NCI-H2227 treated with DMSO at 0.1 percent for 48 hours (cell line): ENCODE measurements at places on chromosomes 5 and 9.
A peak's percentile ranks its signal among the peaks of the same experiment; 100 is the strongest.

DNA sequence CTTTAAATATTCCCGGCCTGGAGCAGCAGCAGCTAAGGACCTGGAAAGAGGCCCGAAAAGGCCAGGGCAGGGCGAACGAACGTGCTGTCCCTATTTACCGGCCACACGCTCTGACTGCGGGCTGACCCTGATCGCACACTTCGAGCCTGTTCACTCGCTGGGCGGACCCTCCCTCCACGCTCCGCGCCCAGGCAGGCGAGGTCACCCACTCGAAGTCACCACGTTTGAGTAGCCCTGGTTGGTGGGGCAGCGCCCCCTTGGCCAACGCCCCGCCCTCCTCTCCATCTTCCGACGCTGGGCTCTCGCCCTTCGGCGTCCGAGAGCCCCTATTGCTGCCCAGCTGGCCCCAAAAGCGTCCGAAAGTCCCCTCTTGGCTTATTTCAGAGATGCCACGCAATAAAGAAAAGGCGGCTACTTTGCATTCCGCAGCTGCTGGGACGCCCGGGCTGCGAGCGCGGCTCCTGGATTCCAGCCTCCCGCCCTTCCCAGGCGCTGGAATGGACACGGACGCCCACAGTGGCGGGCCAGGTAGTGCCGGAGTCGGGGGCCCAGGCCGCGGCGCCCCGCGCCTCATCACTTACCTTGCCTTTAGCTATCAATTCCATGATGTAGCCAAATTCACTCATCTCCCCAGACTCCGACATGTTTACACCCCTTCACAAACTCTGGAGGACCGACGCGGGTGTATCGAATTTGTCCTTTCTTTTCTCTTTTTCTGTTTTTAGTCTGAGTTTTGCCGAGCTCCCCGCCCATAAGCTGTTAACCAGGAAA lies 9.9 kb upstream of the TRIM36 start:
- peak; percentile 63 for DNase-seq

- DNase-seq: no peak
Measured at GRCh38 chr9:137606005-137606621, 627 bp downstream of the ARRDC1 start.

GRCh38 chr5:118365718-118366117 lies 622.6 kb downstream of the DTWD2 start:
- DNase-seq: no peak

DNA sequence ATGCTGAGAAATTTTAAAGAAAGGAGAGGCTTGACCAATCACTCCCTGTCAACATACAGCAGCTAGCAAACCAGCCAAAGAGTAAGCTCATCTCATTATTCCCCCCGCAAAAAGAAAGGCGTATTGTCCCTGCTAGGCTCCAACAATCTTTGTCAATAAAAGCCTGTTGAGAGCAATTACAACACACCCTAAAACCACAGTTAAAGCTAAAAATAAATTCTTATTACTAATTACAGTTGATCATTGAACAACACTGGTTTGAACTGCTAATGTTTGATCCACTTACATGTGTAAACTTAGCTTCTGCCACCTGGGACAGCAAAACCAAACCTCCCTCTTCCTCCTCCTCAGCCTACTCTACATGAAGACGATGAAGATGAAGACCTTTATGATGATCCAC lies 151.2 kb downstream of the TSSK1B start:
- DNase-seq: no peak

DNA sequence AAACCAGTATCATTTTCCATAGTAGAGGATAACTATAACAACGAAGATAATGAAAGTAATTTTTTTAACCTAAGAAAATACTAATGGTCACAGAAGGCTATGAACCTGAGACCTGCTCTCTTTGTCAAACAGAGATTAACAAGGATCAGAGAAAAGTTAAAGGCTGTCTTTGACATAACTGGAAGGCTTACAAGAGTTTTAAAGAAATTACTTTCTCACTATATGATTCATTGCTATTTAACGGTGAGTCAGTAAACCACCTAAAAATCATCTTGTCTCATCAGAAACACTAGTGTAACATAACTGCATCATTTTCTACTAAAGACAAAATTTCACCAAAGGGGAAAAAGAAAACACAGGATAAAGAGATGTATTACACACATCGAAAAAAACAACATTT lies 19.3 kb downstream of the MLANA start:
- no peak for DNase-seq

DNA sequence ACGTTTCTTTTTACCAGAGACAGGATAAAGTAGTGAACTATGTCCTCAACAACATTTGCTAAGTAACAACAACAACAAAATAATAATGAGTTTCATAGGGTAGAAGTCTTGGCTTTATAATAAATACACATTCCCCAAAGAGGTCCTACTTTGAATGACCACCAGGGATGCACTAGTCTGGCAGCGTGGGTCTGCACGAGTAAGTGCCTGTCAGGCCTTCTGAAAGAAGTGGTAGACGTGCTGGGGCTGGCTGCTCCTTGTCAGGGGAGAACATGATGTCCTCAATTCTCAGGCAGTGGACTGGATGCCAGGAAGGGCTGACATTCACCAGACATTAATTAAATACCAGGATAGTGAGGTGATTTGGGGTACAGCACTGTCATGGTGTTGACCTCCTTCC lies 331.1 kb downstream of the TMEM38B start:
- no peak for DNase-seq

DNA sequence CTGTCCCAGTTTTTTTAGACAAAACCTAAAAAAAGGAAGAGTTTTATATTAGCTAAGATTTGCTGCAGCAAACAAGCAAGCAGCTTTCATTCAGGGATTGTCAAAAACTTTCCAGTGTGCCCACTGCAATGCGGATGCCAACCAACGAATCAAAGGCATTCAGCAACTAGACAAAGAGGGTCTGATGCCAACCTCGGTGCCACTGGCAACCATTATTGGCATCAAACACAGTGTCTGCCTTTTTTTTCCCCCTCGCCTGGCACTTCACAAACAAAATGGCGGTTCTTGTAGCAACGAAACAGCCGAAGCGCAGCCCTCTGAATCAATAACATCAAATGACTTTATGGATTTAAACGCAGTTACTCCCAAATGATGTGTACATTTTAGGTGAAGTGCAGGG lies 10.4 kb downstream of the NFIB start:
- no peak for DNase-seq

DNA sequence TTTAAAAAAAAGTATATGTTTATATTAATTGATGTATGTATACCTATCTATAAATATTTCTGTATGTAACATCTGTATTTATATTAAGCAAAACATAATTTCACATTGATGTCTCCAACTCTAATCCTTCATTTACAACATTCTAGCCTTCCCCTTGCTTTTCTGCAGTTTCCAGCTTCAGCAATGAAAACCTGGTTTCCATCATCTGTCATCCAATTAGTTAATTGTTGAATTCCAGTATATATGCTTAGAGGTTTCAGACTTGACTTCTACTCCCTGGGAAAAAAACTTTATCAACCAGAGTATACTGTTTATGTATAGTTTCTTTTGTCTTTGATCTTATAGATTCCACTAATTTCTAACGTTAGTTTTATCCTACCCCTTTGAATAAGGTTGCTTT lies 38.4 kb downstream of the NMUR2 start:
- DNase-seq: no peak
